ENCODE measurements at places on chromosomes 6 and 20.

- DNase-seq, result no peak
These were observed 26.5 kb downstream of the BCAS4 start for GRCh38 chr20:50821257-50821921.

DNA sequence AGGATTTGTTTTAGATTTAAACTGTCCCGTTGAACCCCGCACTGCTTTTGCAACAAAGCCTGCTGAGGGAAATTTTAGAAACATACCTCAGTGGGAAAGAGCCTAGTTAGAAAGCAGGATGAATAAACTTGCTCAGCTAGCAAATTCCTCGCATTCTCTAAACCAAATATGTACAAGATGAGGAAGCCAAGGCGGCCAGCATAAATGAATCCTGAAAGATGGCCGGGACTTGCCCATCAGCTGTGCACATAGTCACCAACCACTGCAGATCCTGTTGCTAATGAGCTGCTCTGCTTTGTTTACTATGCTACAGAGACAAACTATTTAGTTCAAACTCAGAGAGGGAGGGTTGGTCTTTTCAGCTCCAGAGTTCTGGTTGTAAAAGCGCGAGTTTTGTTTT is 49.0 kb downstream of the TMEM170B start:
- DNase-seq, result peak; percentile 40

DNA sequence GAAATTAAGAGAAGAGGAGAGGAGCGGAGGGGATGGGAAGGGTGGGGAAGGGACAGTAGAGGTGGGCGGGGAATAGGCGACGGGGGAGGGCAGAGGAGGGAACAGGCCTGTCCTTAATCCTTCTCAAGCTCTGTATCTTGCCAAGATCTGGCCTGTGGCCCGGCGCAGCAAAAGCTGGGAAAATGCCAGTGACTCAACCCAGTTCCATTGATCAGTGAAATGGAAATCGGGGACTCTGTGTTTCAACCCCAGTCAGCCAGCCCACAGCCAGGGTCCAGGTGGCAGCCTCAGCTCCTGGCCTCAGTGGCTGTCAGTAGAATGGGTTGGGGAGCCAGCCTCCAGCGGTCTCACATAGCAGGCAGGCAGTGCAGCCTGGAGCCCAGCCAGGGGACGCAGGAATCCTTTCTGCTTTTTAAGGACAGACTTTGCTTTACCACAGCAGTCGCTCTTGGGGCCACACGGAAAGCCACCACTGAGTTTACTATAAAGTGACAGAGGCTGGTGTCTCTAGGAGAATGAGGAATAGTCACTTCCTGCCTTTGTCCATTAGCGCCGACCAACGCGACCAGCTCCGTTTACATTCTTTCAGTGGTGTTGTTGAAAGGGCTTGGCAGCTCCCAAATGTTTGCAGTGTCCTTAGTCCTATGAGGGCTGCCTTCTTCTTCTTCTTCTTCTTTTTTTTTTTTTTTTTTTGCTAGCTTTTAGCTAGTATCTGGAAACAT is 128.0 kb downstream of the RIN2 start:
- no peak for DNase-seq

DNA sequence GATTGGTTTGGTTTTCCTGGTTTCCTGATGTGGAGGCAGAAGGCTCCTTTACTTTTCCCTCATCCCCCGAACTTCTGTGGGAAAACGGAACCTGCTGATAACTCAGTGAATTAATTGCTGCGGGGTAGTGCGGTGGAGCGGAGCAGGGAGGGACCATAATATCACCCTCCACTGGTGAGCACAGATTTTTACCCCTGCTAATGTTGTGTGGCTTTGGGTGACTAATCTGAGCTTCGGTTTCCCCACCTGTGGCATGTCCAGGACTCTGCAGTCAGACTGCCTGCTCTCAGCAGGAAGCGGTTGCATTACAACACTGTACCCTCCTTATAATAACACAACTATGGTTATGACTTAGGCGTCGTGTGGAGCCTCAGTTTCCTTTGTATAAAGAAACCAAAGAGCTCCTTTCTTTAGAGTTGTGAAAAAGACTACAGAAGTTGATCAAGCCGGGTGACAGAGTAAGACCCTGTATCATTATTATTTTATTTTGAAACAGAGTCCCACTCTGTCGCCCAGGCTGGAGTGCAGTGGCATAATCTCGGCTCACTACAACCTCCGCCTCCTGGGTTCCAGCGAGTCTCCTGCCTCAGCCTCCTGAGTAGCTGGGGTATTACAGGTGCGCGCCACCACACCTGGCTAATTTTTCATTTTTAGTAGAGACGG is 2.2 kb upstream of the ID1 start:
- no peak for DNase-seq

DNA sequence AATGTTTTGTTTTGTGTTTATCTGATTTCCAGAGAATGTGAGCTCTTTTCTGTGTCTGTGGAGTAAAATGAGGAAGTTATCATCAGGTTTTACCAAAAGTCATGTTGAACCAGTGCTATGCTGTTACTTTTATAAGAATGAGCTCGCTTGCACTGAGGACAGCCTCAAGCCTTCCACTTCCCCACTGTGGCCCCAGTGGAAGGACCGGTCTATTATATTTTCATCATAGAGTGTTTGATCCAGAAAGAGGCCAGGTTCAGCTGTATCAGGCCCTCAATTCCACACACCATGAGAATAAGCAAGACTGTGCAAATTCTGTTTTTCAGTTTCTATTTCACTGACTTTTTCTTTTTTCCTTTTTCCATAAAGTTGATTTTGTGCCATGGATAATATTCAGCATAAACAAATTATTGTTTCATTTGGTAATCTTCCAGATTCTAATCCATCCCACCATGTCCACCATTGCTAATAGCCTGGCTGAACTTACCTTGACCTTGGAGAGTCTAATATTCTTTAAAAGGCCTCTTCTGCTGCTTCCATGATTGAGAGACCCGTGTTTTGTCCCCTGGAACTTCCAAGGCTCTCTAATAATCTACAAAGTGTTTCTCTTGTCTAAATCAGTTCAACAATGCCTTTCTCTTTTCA is 286.2 kb downstream of the THBS2 start:
- no peak for DNase-seq

- DNase-seq, result no peak
These were observed 1287.0 kb upstream of the GJE1 start for GRCh38 chr6:140845701-140846100.

- DNase-seq, result peak; percentile 81
These were observed at the start of gene PRRC2A for GRCh38 chr6:31620586-31621319. Gene PRRC2A, plus strand, starts transcription at chr6:31620715. Its CDS starts 2,075 bp downstream, at chr6:31622790.

- DNase-seq, result no peak
These were observed 297.3 kb downstream of the PHACTR1 start for GRCh38 chr6:13013681-13014503.

- DNase-seq, result no peak
These were observed 10.7 kb upstream of the MLIP start for GRCh38 chr6:54100411-54101006.

DNA sequence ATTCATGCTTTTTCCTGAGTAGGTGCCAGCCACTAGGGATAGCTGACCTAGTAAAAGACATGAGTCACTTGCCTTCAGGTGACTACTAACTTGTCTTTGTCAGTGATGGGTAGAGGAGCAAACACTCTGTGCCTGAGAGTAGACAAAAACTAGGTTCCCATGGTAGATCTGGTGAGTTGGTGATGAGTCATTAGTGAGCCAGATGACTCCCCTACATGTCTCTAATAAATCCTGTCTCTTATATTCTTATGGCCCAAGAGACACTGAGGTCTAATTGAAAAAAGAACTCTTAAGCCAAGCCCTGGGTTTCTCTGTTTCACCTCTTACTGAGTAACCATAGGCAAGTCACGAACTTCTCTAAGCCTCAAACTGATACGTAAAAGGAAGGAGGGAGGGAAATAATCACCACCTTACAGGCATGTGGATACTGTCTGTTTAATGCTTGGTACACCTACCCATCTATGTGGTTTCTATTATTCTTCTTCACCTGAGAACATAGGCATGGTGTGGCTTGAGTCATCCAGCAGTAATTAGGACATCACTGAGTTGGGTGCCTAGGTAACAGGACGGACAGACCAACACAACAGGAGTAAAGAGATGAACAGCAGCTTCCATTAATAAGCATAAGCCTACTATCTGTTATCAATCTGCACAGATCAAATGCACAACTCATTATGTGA is 20.3 kb downstream of the TTPAL start:
- peak; percentile 49 for DNase-seq

DNA sequence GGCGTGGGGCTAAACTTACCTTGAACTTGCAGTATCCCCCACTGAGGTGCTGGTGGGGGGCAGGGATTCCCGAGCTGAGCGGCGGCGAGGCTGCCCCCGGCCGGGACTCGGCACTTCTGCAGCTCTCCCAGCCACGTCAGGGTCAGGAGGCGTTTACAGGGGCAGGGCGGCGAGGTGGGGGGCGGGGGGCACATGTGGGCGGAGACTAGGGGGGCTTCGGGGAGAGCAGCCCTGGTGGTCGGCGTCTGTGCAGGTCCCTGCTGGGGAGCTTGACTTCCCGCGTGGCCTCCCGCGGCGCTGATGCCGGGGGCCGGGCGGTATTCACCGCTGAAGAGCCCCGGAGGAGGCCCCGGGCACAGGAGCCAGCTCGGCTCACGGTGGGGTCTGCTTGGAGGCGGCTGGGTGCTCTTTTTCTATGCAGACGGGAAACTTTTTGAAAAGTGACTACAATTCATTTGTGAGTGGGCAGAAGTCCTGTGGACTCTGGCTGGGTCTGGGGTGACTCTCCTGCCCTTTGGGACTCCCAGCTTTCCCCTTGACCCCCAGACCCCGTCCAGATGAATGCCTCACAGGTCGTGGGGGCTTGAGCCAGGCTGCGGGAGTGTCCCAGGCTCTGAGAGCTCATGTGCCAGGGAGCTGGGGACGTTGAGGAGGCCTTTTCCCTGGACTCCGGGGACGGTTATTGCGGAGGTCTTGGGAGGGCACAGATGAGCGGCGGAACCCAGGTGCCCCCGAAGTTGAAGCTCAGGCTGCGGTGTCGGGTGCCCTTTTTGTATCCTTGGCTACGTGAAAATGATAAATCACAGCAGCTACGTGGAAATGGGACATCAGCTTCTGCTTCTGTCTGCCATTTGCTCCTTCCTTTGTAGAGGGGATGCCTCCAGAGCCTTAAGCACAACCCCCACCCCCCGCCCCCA is 75.9 kb upstream of the GATA5 start:
- DNase-seq, result no peak

GRCh38 chr20:61674121-61674520 is 391.6 kb downstream of the TAF4 start:
- DNase-seq, result no peak
